GM23338 (cell line): ENCODE measurements at places on chromosomes 1 and 21. TPM values are rescaled to one million over a fixed set of nuclear protein-coding genes. Genes with fewer than 3 reads are reported as not detected.
A peak's percentile ranks its signal among the peaks of the same experiment; 100 is the strongest.

Gene KLHL21
- 31.1 and 35.9 TPM in 2 replicates for total RNA-seq

Gene COL9A2
- total RNA-seq: 2.8 and 9.1 TPM in 2 replicates

Gene DMBX1
- not detected in 2 replicates for total RNA-seq

Gene E2F2
- 2.6 and 3.4 TPM in 2 replicates for total RNA-seq

Gene CCDC27
- total RNA-seq: 0.45 TPM in 1 of 2 replicates, not detected in the other

Gene FOXE3
- not detected in 2 replicates for total RNA-seq

- no peaks in the 10 kb centered on the region for H3K27me3 ChIP-seq
- H3K4me1 ChIP-seq: peaks cover 14% of the 10 kb centered on the region
- no peak overlapping the region for H3K4me3 ChIP-seq
- H3K27ac ChIP-seq: no peak overlapping the region
These were observed 134.3 kb upstream of the ATP1B1 start for GRCh38 chr1:168972225-168972624.

DNA sequence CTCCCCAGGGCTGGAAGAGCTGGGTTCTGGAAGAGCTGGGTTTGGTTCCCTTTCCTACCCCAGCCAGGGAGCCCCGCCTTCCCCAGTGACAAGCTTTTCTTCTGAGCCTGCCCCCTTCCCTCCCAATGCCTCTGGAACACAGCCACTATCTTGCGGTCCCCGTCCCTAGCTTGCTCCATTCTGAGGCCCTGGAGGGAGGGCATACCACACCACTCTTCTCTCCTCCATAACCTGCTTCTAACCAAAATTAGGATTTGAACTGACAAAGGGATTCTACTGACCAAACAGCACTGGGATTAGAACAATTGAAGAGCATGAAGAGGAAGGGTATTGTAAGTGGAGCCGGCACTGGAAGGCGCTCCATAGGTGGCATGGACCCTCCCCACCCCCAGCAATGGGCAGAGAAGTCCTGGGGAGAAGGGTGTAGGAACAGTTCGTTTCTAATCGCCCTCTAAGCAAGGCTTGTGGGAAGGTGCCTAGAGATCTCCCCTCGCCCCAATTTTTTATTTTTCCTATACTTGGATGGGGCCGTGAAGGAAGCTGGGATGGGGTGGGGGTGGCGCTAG, 690 bp downstream of the C1orf216 start:
- H3K27me3 ChIP-seq: 0 out of 2 replicates have a peak, but pooled peaks cover 4% of the 10 kb centered on the region
- peaks cover 4% of the 10 kb centered on the region for H3K4me1 ChIP-seq

- H3K36me3 ChIP-seq: no peaks in the 10 kb centered on the region
- H3K27ac ChIP-seq: no peak overlapping the region
- H3K4me3 ChIP-seq: no peak overlapping the region
These were observed 8.3 kb upstream of the CSF1 start for GRCh38 chr1:109902204-109902985.

- no peak overlapping the region for H3K4me3 ChIP-seq
- no peak overlapping the region for H3K27ac ChIP-seq
- H3K36me3 ChIP-seq: no peaks in the 10 kb centered on the region
- H3K4me1 ChIP-seq: no peaks in the 10 kb centered on the region
- H3K27me3 ChIP-seq: no peaks in the 10 kb centered on the region
These were observed 136.1 kb downstream of the SIPA1L2 start for GRCh38 chr1:232493869-232494268.

DNA sequence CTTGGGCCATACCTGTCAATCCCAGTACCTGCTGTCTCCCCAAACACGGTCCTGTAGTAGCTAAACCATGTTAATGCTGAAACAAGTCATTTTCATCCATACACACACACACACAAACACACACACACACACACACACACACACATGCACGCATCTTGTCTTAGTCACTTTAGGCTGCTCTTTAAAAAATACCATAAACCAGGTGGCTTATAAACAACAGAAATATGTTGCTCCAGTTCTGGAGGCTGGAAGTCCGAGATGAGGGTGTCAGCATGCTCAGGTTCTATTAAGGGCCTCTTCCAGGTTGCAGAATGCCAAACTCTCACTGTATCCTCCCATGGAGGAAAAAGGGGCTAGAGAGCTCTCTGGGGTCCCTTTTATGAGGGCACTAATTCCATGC, 129.9 kb downstream of the NTPCR start:
- H3K4me3 ChIP-seq: no peak overlapping the region
- H3K4me1 ChIP-seq: no peaks in the 10 kb centered on the region
- no peaks in the 10 kb centered on the region for H3K36me3 ChIP-seq
- H3K27ac ChIP-seq: peak overlapping the region; percentile 23; the same call in 1 of the 2 replicates
- no peak for DNase-seq
- H3K27me3 ChIP-seq: no peaks in the 10 kb centered on the region

GRCh38 chr1:195946500-195946899, 661.7 kb downstream of the KCNT2 start:
- no peak overlapping the region for H3K27ac ChIP-seq
- no peaks in the 10 kb centered on the region for H3K27me3 ChIP-seq
- no peaks in the 10 kb centered on the region for H3K36me3 ChIP-seq
- no peak overlapping the region for H3K4me3 ChIP-seq
- no peaks in the 10 kb centered on the region for H3K4me1 ChIP-seq

GRCh38 chr1:7375329-7375728, 395.8 kb upstream of the VAMP3 start:
- no peaks in the 10 kb centered on the region for H3K27me3 ChIP-seq
- no peak for DNase-seq
- H3K4me1 ChIP-seq: peaks cover 18% of the 10 kb centered on the region
- no peaks in the 10 kb centered on the region for H3K36me3 ChIP-seq

GRCh38 chr1:183178545-183178944, 7.5 kb upstream of the LAMC2 start:
- no peak overlapping the region for H3K27ac ChIP-seq
- H3K36me3 ChIP-seq: no peaks in the 10 kb centered on the region
- peaks cover 28% of the 10 kb centered on the region for H3K4me1 ChIP-seq
- H3K4me3 ChIP-seq: no peak overlapping the region

DNA sequence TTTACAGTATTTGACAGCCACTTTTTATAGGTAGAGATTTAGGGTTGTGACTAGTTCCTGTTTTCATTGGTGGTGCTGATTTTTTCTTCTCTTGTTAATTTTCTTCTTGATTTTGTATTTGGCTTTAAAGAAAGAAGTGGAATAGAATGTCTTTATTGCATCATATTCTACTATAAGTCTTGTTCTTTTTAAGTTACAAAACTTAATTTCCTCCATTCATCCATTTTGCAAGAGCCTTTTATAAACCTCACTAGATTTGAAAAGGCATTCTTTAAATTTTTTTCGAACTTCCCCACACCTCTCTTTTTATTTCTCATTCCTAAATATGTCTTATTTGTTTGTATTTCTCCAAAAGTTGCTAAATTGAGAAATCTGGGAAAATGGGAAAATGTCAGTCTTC, 1368.6 kb upstream of the ADGRL4 start:
- H3K4me1 ChIP-seq: no peaks in the 10 kb centered on the region
- no peak overlapping the region for H3K4me3 ChIP-seq
- DNase-seq: no peak
- no peaks in the 10 kb centered on the region for H3K27me3 ChIP-seq

DNA sequence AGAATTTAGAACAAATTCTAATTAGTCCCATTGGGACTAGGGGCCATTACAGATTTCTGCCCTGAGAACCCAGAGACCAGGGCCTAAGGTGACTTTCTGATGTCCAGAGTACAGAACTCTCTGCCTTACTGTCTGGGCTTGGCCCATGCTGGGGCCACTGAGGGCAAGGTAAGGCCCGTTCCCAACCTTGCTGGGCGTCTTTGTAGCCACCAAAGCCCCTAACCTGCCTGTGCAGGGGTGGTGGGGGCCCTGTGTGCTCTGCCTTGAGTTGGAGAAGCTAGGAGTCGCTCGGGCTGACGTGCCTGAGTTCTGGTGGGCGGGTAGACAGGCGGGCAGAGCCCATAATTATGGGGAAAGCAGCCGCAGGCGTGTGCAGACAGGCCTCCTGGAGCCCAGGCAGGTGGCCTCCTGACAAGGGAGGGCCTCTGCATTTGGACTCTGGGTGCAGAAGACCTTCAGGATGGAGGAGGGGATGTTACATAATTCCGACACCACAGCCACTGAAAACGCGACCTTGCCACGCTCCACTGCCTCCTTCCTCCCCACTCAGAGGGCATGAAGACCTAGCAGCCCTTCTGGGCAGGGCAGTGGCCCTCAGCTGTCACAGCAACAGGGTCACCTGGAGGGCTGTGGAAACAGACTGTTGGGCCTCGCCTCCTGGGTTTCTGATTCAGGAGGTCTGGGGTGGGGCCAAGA, 239.9 kb upstream of the TMEM51 start:
- H3K4me3 ChIP-seq: no peak overlapping the region
- peaks cover 9% of the 10 kb centered on the region; the same call in 1 of the 2 replicates for H3K4me1 ChIP-seq
- DNase-seq: no peak
- H3K27ac ChIP-seq: no peak overlapping the region
- no peaks in the 10 kb centered on the region for H3K36me3 ChIP-seq

GRCh38 chr21:15309721-15310120, 244.9 kb upstream of the NRIP1 start:
- no peaks in the 10 kb centered on the region for H3K27me3 ChIP-seq
- no peak overlapping the region for H3K27ac ChIP-seq
- H3K4me1 ChIP-seq: no peaks in the 10 kb centered on the region

DNA sequence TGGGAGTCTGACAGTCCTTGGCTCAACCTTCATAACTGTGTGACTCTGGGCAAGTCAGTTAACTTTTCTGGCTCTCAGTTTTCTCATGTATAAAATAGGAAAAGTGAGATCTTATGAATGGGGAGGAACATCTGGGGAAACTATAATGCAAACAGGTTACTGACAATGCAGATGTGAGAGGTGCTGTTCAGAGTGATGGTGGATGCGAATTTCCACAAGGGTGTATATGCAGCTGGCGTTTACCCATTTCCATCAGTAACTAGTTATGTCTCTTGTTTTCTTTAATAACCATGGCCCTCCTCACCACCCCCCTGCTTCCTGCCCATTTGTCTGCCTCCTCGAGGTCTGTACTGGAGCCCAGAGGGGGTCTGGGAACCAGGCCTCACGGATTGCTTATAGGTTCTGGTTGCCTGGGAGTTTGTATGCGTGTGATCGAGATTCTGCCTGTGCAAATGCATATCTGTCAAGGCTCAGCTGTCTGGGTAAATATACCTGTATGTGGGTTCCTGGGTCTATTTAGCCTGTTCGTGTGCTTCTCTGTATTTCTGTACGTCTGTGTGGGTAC, 44.4 kb downstream of the AHDC1 start:
- DNase-seq: no peak
- H3K27me3 ChIP-seq: no peaks in the 10 kb centered on the region

DNA sequence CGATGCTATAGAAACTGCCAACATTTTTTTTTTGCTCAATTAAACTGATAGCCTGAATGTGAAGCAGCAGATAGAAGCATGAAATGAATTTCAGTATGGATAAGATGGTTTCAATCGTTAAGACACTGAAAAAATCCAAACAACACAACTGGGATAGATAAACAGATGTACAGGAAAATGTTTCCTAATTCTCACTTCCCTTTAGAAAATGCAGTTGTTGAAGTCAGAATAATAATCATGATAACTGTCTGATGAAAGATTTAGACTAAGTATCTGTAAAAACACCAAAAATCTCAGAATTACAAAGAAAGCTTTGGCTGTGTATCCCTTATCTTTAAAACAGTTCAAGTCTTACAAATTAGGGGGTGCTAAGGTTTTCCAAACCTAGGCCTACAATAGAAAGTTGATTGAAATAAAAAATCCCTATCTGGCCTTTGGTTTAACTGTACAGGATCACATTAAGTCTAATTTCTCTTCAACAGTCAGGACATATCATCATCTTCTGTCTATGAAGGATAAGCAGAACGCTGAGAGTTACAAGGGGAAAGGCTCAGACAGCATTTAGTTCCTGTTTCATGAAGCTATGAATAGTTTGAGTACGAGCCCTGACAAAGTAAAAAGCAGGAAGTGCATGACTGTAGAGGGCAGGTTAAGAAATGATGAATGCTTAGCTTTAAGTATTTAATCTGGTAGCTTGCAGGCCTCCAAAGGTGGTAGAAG, 203.2 kb downstream of the APP start:
- H3K4me1 ChIP-seq: peaks cover 21% of the 10 kb centered on the region
- no peaks in the 10 kb centered on the region for H3K27me3 ChIP-seq
- H3K27ac ChIP-seq: peak overlapping the region; percentile 7; the same call in 1 of the 2 replicates

- no peaks in the 10 kb centered on the region for H3K36me3 ChIP-seq
- no peaks in the 10 kb centered on the region for H3K27me3 ChIP-seq
- H3K4me1 ChIP-seq: peaks cover 9% of the 10 kb centered on the region
- DNase-seq: no peak
These were observed 182.0 kb upstream of the RUNX1 start for GRCh38 chr21:35231090-35231489.

DNA sequence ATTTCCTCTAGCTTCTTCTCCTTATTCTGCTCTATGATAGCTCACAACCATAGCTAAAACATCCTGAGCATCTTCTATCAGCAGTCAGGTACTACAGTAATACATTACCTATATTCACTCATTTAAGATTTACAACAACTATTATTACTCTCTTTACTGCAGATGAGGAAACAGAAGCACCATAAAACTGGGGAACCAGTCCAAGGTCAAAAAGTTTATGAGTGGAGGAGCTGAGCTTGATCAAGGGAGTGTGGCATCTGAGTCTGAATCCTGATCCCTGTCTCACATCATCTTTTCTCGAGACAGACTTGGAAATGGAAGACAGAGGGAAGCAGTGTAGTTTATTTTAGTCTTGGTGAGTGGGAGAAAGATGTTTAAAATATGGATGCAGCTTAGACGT, 288.6 kb downstream of the RGS7 start:
- H3K27ac ChIP-seq: no peak overlapping the region
- DNase-seq: no peak

GRCh38 chr1:204278251-204278650, 64.5 kb upstream of the GOLT1A start:
- DNase-seq: no peak
- 0 out of 2 replicates have a peak, but pooled peaks cover 2% of the 10 kb centered on the region for H3K4me1 ChIP-seq
- H3K27me3 ChIP-seq: no peaks in the 10 kb centered on the region
- H3K27ac ChIP-seq: no peak overlapping the region
- no peaks in the 10 kb centered on the region for H3K36me3 ChIP-seq

DNA sequence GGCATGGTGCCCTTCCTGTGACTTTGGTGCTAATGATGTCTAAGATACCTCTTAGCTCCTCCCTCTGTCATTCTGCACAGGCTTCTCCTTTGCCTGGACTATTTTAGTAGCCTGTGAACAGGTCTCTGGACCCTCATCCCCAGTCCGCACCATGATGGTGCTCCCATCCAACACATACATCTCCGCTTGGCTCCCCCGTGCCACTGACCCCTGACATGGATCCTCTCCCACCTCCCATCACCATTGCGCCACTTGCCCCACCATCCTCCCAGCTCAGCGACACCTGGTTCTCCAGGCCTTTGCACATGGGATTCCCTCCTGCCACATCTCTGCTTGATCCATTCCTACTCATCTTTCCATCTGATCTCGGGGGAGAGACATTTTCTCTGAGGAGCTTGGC, 33.9 kb downstream of the RUNX3 start:
- no peak for DNase-seq
- H3K27me3 ChIP-seq: no peaks in the 10 kb centered on the region
- H3K4me1 ChIP-seq: no peaks in the 10 kb centered on the region
- no peak overlapping the region for H3K27ac ChIP-seq
- H3K36me3 ChIP-seq: no peaks in the 10 kb centered on the region
